ENCODE measurements at places on chromosomes 12 and 14.

- DNase-seq, result no peak
These were observed 5.7 kb downstream of the STXBP6 start for GRCh38 chr14:25044106-25044698.

GRCh38 chr12:64669270-64669842, 59.1 kb downstream of the RASSF3 start:
- DNase-seq, result no peak

DNA sequence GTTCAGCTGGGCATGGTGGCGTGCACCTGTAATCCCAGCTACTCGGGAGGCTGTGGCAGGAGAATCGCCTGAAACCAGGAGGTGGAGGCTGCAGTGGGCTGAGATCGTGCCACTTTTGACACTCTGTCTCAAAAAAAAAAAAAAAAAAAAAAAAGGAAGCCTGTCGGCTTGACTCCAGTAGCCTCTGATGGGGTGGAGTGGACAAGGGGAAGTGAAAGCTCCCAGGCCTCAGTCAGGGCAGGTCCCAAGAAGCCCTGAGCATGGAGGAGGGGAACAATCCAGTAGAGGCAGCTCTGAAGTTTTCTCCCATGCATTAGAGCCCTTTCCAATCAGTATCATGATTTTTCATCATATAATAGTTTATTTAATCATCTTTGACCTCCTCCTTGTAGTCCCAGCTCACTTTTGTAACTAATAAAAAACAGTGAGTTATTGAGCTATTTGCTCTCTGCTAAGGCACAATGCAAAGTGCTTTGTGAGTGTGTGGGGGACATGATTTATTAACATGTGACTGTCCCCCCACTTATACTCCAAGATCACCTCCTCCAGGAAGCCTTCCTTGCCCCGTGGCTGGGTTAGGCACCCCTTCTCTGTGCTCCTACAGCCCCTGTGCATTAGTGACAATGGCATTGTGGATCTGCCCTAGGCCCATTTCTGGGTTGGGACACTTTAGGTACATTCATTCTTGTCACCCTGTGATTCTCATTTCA, 4.7 kb upstream of the SSH1 start:
- DNase-seq, result no peak

GRCh38 chr14:52266179-52266578, 1.3 kb upstream of the PTGDR start:
- no peak for DNase-seq

All from NCI-H2227 treated with DMSO at 0.1 percent for 48 hours (cell line).